Hippocampal formation (tissue), 2 donors: ENCODE measurements at places on chromosomes 4 and X.

- no peak for DNase-seq
Measured at GRCh38 chr4:3702561-3703221, 63.5 kb upstream of the ADRA2C start.

DNA sequence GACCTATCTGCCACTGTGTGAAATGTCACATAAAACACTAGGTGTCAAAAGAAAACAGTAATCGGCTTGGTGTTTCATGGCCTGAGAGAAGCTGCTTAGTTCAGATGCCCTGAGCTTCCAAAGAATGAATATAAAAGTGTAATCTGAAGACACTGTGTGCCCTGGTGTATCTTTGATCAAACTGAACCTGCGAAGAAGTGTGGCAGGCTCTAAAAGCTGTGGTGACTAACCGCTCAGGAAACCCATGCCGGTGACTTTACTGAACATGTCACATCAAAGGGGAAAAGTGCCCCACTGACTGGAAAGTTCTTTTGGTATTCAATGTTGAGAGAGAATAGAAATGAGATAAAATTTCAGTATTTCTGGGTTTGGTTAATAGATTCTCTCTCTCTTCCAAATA, 89.1 kb downstream of the CLCN4 start:
- DNase-seq, result no peak

DNA sequence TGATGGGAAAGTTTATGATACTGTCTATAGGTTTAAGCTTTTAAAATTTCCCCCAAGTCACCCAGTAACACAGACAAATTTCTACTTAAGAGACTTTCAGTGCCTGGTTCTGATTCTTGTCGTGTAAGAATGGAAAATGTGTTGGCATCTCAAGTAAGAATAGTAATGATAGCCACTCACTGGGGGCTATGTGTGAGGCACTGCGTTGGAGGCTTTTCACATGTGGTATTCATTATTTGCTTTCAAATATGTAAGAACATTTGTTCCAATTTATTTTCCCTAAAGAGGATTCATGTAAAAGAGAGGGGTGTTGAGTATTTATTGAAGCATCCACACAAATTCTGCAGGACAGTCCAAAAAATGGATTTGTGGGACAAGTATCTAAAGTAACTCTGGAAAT, 143.6 kb downstream of the FNIP2 start:
- DNase-seq, result no peak

DNA sequence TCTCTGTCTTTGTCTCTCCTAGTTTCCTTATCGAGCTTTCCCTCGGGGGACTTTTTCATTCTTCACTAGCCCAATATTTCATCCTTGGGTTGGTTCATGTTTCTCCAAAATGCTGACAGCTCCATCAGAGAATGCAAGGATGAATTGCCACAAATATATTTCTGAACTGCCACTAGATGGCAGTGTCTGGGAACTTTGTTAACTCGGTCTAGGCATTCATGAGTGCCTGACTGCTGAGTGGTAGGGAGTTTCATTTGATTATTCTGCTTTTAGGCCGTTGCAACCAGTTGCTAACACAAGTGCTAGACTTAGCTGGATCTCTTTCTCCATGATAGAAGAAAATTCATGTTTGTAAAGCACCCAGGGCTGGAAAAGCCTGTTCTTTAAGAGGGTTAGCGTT, 73.5 kb upstream of the RAP2C start:
- no peak for DNase-seq

DNA sequence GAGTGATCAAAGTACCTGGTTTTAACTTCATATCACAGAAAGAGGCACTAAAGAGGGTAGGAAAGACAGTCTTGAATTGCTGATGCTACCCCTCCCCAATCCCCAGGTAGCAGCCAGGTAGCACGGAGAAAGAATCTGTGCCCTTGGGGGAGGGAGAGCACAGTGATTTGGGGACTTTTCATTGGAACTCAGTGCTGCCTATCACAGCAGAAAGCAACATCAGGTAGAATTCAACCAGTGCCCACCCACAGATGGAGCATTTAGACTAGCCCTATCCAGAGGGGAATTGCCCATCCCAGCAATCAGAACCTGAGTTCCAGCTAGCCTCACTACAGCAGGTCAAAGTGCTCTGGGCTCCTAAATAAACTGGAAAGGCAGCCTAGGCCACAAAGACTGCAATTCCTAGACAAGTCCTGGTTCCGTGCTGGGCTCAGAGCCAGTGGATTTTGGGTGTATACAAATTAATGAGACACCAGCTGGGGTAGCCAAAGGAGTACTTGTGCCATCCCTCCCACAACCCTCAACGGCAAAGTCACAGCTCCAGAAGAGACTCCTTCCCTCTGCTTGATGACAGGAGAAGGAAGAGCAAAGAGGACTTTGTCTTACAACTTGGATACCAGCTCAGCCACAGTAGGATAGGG, 228.1 kb downstream of the THOC2 start:
- no peak for DNase-seq

DNA sequence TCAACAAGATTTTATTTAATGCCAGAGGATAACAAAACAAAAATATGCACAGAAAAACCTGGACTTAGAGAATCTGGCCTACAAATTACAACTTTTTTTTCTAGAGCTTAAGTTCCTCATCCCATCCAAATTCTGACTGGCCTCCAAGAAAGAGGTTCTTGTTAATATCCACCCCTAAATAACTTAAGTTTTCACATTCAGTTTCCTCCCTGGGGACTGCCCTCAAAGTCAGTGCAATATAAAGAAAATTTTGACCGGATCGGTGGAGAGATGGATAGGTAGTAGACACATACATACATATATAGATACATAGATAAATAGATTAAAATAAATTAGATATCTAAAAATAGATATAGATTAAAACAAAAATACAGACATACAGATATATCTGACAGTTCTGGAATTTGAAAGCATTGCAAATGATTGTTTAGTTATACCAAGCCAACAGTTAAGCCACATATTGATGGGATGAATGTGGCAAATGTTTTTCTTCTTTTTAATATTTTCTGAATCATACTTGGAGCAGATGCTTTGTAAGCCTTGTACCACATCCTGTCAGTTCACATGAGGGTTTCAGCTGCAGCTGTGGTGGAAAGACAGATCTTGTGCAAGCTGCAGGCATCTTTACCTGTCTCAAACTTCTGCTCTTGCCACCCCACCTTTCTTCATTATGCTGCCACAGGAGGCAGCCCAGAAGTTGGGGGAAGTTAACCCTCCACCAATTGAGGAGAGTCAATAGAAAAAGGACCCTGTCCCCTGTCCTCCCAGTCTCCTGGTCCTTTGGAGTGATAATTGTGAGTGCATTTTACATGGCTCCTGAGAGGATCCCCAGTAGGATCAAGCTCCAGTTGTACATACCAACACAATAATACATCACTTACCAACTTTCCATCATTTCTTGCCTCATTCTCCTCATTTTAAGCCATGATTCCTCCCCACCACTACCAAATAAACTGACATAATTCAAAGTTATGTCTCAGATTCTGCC, 58.5 kb upstream of the PRDM8 start:
- no peak for DNase-seq

DNA sequence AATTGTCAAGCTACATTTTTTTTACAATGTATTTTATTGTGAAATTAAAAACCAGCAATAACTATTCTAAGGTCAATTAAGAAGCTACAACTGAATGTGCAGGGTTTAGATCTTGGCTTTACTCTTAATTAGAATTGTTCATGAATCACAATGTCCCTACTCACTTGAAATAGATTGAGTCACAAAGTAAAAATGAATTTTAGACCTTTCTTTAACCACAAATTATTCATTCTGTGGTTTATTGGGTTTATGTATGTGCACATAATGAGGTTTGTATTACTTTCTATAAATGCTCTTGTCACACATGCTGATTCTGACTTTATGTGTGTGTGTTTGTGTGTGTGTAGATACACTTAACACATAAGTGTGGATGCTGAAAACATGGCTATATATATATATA, 647.0 kb upstream of the AADAT start:
- DNase-seq, result no peak

- DNase-seq, result no peak
Measured at GRCh38 chr4:4712800-4713528, 146.5 kb upstream of the MSX1 start.

DNA sequence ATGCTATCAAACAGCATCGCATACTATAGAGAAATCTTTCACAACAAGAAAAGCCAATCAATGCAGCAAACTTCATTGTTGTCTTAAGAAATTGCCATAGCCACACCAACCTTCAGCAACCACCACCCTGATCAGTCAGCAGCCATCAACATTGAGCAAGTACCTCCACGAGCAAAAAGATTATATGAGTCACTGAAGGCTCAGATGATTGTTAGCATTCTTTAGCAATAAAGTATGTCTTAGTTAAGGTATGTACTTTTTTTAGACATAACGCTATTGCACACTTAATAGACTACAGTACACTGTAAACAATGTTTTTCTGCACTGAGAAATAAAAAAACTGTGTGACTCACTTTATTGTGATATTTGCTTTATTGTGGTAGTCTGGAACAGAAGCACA, 37.8 kb upstream of the FUNDC1 start:
- no peak for DNase-seq

GRCh38 chr4:77015390-77015789, 60.4 kb downstream of the CCNI start:
- no peak for DNase-seq

- DNase-seq, result no peak
Measured at GRCh38 chrX:71216485-71216884, 6.5 kb upstream of the GJB1 start.

GRCh38 chrX:1397441-1398270, 5.7 kb upstream of the SLC25A6 start:
- DNase-seq, result no peak

DNA sequence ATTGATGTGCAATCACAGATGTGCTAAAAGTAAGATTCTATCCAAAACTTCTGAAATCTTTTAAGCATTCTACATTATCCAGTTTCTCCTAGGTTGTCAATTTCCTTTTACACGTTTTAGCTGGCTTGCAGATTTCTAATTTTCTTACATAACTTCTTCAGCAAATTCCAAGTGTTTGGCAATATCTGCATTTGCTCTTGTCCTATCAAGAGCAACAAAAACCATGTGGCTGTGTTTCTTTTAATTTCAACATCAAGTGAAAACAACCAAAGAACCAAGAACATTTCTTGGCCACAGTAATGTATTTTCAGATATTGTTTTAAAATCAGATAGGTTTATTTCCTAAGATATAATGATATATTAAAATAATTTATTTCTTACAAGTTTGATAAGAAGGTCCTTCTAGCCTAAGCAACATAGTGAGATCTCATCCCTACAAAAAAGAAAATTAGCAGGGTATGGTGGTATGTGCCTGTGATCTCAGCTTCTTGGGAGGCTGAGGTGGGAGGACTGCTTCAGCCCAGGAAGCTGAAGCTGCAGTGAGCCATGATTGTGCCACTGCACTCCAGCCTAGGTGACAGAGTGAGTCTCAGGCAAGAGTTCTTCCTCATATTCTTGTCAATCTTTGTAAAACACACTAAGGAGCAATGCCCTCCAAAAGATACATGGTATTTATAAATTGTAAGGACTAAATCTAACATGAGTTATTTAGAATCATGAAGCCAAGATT, 131.4 kb upstream of the NAP1L5 start:
- DNase-seq, result no peak

GRCh38 chr4:136281889-136282288, 1250.4 kb downstream of the PCDH18 start:
- no peak for DNase-seq

DNA sequence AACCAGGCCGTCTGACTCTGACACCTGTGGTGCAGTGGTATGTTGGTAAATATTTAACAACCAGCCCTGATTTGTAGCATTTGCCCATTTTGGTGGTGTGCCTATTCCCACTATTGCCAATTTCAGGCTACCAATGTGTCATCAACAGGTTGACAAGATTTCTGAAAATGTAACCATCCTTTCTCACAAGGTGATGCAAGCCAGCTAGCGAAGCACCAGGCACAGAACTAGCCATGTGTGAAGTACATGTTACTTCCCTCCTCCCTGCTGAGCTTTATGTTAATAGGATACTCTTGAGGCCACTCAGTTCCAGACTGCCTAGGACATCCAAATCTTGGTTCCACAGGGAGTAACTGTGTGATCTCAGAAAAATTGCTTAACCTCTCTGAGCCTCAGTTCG, 7.2 kb upstream of the MAMLD1 start:
- no peak for DNase-seq

GRCh38 chr4:76639288-76639687, 204.3 kb downstream of the SHROOM3 start:
- no peak for DNase-seq

- DNase-seq, result peak; percentile 56
Measured at GRCh38 chr4:148445071-148445859, 3.1 kb upstream of the NR3C2 start.

DNA sequence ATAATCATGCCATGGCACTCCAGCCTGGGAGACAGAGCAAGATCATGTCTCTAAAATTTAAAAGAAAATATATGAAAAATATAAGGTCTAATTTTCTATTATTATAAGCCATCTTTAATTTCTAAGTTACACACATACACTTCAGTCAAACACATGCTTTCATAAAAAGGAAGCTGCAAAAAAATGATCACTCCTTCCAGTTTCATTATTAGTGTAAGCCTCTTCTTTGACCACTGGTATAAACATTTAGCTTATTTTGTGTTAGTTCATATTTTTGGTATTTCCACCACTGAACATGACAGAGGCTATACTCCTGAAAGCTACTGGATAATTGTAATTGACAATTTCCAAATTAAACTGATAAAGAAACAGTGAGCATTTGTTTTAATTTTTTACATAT, 163.3 kb upstream of the USP38 start:
- DNase-seq, result no peak

GRCh38 chr4:144862210-144862609, 216.3 kb downstream of the HHIP start:
- no peak for DNase-seq

DNA sequence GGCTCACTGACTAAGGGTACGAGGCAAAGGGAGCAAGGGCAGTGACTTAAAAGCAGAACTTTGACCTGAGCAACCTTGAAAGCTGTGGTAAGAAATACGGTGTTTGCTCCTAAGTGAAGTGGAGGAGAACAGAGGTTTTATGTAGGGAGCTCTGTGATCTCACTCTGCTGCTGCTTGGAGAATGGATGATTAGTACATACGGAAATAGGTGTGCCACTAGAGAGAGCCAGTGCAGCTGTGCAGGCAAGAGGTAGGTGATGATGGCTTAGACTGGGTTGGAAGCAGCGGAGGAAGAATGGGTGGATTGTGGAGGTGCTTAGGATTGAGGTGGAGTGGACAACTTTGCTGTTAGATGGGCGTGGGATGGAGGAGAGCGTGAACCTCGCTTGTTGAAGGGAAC, 85.0 kb downstream of the FAM193A start:
- no peak for DNase-seq

- DNase-seq, result no peak
Measured at GRCh38 chrX:45592101-45592500, 391.4 kb upstream of the DIPK2B start.

DNA sequence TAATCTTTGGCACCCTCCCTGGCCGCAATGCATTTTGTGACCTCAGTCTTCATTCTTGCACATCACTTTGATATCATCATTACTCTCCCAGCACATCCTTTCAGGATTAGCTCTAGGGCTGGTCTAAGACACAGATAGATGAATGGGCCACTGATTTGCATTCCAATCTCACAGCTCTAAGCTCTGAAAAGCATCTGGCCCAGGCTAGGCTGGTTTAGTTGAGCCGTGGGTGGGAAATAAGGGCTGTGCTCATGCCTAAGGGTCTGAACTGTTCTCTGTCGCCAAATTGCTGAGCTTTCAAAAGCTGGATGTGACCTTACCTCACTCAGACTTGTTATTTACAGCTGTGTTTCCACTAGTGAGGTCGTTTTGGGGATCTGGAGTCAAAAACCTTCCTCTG, 30.0 kb upstream of the SLC9A7 start:
- DNase-seq, result no peak

GRCh38 chr4:15020502-15021286, 18.4 kb downstream of the CPEB2 start:
- peak; percentile 55 for DNase-seq

- no peak for DNase-seq
Measured at GRCh38 chr4:98521486-98521885, 136.9 kb downstream of the TSPAN5 start.
